Activated CD4-positive, alpha-beta T cell treated with anti-CD3 and anti-CD28 coated beads for 36 hours (primary cell): ENCODE measurements at places on chromosomes 4 and X.

DNA sequence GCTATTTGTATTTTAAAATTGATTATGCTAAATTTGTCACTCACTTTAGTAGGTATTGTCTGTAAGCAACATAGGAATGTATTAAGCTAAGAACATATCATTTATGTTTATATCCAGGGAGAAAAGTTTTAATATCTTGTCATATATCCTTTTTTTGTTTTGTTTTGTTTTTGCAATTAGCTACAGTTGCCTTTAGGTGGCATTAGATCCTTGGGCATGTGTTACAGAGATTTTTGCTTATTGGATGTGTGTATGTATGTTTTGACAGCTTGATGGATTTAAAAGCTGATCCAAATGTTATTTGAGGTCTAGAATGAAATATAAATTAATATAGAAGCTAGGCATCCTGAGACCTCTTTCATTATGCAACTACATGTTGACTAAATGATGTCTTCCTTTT, 36.1 kb upstream of the OTUD4 start:
- no peak for DNase-seq

DNA sequence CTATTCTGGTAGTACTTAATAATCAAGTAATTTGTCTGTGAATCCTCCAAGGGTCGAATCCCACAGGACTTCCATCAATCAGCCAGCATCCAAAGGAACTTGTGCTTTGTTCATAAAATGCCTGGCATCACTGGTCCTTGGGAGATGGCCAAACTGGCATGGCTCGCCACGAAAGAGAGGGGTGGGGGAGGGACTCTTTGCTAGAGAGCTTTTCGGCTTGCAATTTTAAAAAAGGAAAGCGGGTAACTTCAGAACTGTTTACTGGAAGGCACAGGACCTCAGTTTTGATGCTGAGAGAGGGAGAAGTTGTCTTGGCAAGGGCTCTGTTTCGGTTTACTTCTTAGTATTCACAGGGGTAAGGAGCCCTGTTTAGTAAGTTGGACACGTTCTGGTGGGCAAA, 79.4 kb upstream of the FHL1 start:
- DNase-seq = no peak

GRCh38 chr4:189162073-189162789, 778.4 kb upstream of the FRG1 start:
- no peak for DNase-seq

- DNase-seq = no peak
These were observed 200.8 kb upstream of the GIMD1 start for GRCh38 chr4:106569146-106570031.

- DNase-seq = no peak
These were observed 302.2 kb downstream of the ARAP2 start for GRCh38 chr4:35942092-35942491.

DNA sequence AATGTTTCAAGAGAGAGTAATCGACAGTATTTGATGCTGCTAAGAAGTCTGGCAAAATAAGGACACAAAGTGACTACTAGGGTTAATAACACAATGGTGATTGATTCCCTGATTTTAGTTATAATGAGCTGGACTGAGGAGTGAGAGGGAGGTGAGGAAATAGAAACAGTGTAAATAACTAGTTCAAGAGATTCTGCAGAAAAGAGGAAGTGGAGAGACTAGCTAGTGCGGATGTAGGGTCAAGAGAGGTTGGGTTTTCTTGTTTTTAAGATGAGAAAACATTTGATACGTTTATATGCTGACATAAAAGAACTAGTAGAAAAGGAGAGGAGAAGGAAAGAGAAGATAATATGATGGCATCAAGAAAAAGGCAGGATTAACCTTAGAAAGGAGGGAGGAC, 12.2 kb upstream of the TRPC5 start:
- DNase-seq = no peak

DNA sequence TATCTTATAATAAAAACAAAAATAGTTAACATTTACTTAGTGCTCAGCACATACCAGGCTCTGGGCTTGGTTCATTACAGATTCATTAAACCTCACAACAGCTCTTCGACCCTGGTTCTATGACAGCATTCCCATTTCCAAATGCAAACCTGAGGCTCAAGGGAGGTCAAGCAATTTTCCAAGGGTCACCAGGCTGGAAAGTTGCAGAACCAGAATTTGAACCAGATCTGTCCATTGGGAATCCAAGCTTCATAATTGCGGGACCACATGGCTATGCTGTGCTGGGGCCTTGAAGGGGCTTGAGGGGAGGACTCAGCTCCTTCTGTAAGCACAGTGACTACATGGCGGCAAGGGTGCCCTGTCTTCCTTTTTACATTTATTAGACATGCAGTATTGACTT, 197.3 kb upstream of the LNX1 start:
- DNase-seq = no peak

GRCh38 chr4:108965472-108966076, 202.7 kb upstream of the ETNPPL start:
- DNase-seq = no peak

- no peak for DNase-seq
These were observed 4.8 kb downstream of the NOP14 start for GRCh38 chr4:2958446-2958845.

DNA sequence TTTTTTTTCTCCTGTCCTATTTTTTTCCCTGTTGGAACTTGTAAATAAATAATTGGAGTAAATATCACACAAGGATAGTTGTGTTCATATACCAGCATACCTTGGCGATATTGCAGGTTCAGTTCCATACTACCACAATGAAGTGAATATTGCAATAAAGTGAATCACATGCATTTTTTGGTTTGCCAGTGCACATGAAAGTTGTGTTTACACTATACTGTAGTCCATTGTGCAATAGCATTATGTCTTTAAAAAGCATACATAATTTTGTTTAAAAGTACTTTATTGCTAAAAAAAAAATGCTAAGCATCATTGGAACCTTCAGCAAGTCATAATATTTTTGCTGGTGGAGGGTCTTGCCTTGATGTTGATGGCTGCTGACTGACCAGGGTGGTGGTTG, 88.6 kb downstream of the GSTCD start:
- no peak for DNase-seq

GRCh38 chr4:76569706-76570105, 134.7 kb downstream of the SHROOM3 start:
- DNase-seq = no peak

- DNase-seq = no peak
These were observed 10.0 kb downstream of the NAA11 start for GRCh38 chr4:79315891-79316290.

- no peak for DNase-seq
These were observed 344.5 kb upstream of the NOCT start for GRCh38 chr4:138671106-138671505.

- DNase-seq = no peak
These were observed 8.5 kb upstream of the NUDT6 start for GRCh38 chr4:122930862-122931261.

DNA sequence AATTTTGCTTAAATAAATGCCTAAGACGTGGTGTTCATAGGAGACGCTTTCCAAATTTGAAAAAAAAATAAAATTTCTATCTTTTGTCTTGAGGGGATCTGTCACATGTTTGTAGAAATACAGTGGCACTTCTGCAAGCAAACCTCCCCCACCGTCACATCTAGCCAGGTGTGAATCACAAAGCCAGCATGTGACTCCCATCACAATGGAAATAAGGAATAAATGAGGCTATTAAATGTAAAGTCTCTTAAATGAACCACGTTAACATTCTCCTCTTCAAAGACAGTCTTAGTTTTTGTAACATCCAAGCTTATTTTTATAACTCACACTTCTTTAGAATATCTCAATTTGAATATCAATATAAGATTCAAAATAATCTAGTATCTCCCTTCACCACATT, 63.0 kb upstream of the CCSER1 start:
- no peak for DNase-seq

DNA sequence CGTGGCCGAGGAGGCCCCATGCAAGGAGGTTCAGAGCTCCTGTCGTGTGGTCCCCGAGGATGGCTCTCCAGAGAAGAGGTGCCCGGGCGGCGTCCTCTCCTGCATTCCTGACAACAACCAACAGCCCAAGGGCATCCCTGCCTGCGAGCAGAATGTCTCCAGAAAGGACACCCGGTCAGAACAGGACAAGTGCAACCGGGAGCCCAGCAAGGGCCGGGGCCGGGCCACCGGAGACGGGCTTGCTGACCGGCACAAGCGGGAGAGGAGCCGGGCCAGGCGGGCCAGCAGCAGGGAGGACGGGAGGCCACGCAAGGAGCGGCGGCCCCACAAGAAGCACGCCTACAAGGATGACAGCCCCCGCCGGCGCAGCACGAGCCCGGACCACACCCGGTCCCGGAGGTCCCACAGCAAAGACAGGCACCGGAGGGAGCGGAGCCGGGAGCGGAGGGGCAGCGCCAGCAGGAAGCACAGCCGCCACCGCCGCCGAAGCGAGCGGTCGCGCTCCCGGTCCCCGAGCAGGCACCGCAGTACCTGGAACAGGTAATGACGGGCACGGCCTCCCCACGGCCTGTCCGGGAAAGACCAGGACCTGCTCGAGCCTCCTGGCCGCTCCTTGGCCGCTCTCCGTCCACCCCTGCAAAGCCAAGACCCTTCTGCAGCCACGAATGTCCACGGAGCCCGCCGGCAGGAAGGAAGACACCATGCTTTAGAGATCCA, 9.8 kb downstream of the AKAP17A start:
- no peak for DNase-seq

- no peak for DNase-seq
These were observed 378.9 kb downstream of the SMARCA1 start for GRCh38 chrX:129144172-129145038.

DNA sequence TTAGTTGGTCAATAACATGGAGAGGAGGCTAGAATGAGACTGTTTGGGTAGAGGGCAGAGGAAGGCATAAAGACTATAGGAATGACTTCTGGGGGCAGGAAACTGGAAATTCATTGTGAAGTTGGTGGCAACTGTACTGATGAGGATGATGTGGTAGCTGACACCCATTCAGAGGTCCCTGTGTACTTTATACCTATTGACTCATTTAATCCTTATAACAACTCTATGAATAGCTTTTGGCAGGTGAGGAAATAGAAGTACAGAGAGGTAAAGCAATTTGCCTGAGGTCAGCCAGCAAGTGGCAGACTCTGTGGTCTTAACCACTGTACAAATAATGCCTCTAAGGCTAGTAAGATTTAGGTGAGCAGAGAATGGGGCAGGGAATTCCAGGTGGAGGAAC, 100.1 kb downstream of the GATB start:
- no peak for DNase-seq

GRCh38 chr4:10192331-10192730, 75.7 kb upstream of the WDR1 start:
- DNase-seq = no peak

GRCh38 chrX:3940000-3940610, 226.7 kb upstream of the PRKX start:
- DNase-seq = no peak

GRCh38 chr4:144614850-144615585, 30.9 kb upstream of the HHIP start:
- no peak for DNase-seq

DNA sequence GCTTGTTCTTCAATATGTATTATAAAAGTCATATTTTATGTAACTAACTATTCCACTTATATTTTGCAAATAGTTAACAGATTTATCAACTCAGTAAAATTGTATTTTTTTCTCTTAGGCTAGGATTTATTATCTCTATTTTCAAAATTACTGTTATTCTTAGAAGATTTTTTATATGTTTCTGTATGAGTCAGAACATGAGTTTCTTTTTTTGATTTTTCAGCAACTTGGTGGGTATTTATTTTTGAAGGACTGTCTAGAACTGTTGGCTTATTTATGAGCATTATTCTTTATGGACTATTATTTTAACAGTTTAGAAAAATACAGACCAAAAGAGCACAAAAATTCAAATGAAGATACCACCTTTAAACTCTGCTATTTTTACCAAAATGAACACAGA, 6.8 kb downstream of the AIMP1 start:
- no peak for DNase-seq
